Iris pigment epithelial cell (primary cell): ENCODE measurements at places on chromosomes 1 and 21.
A peak's percentile ranks its signal among the peaks of the same experiment; 100 is the strongest.

DNA sequence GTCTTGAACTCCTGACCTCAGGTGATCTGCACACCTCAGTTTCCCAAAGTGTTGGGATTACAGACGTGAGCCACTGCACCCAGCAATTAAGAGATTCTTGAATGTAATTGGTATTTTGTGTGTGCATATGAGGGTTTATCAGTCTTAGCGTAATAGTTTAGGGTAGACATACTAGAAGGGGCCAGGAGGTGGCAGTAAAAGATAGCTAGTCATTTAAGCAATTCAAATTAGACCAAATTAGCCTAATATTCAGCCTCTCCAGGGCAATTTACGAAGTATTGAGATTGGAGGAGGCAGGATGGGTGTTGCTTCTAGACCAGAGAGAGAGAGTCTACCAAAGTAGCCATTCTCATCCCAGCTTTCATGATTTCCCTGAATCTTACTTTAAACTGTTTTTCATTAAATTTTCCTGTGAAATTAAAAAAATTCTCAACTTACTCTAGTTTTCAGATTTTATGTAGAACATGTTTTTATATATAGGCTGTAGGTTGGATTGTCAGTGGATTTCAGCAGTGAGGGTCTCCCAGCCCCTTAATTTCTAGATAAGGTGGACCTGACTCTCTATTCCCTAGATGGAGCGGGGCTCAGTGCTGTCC, 119.7 kb downstream of the HHAT start:
- peak; percentile 59 for DNase-seq

DNA sequence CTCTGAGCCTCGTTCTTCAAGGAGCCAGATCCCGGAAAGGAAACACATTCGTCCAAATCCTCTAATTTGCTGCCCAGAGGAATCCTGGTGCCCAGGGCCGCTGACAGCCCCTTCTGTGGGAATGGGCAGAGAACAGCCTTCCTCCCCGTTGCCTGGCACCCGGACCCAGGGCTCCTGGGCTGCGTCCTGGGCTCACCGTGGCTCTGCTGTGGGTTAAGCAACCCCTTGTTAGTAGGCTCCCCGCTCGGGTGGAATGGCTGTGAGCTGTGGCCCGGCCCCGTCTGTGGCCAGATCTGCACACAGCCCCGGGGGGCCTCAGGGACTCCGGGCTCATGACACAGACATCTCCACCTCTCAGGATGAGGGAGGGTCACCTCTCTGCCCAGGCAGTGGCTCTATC, 122.9 kb upstream of the ARHGEF16 start:
- DNase-seq = no peak

DNA sequence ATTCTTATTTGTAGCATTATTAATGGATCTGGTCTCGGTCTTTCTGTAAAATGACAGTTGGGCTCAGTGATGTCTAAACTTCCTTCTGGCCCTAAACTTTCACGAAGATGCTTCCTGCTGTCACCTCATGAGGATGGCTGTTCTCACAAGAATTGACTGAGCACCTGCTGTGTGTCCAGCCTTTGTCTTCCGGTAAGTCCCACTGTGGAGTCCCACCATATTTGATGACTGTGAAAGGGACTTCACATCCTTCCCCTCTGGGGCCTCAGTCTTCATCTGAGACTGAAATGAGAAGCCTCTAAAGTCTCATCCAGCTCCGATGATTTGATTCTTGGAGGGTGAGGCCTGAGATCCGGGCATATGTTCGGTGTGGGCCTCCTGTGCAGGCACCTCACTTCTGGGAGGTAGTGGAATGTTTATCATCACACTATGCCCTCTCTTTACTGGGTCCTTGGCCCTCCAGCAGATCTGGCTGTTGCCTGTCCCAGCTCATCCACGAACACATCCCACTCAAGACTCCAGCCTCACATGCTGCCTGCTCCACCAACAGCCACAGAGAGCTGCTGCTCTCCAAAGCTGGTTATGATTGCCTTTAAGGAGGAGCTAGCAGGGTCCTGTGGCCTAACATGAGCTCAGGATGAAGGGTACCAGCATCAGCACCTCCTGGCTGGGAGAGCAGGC, 95.8 kb downstream of the KCNN3 start:
- DNase-seq = no peak

DNA sequence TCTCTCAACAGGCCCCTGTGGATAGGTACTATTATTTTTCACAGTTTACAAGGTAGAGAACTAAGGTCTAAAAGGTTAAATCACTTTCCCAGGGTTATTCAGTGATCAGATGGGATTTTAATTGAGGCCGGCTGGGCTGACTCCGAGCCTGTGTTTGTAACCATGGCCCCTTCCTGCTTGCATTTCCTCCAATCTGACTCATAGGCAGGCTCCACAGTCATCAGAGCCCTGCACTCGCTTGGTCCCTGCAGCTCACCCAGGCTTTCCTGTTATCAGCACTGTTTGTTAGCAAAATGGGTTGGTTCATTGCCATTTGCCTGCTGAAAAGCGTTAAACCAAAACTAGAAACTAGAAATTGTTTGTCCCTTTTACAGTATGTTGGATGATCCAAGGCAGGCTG, 41.4 kb upstream of the LMX1A start:
- peak; percentile 79 for DNase-seq

GRCh38 chr1:40645118-40645680, 20.3 kb downstream of the RIMS3 start:
- no peak for DNase-seq

DNA sequence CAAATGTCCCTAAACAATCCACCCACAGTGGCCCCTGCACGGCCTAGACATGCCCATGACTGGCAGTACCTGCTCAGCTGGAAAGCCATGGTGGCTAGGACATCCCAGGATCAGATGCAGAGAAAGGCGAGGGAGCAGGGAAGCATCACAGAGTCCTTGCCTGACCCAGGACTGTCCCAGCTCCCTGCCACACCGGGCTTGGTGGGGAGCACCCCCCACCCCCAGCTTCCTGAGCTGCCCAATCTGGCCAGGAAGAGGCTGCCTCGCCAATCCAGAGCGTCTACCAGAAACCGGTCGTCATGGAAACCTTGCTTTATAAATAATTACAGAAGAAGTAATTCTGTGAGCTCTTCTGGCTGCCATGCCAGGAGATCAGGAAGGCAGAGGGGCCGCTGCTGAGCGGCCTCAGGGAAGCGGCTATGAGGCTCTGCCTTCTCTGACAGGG, 34.8 kb downstream of the ACOT7 start:
- peak; percentile 84 for DNase-seq

DNA sequence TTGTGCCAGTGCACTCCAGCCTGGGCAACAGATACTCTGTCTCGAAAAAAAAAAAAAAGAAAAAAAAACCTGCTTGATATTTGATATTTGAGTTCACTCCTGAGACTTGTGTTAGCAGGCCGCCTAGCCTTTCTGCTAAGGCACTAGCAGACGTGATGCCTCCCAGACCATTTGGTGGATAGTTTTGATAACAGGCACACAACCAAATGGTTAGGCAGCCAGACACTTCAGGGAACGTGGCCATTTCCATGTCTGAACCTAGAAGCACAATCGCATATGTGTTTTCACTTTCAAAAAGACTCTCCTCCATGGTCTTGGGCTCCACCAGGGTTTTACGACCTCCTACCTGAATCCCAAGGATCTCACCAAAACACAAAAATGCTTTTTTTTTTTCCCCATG, 1319.5 kb downstream of the BRINP3 start:
- no peak for DNase-seq

GRCh38 chr1:170203693-170204092, 57.9 kb downstream of the NTMT2 start:
- no peak for DNase-seq

DNA sequence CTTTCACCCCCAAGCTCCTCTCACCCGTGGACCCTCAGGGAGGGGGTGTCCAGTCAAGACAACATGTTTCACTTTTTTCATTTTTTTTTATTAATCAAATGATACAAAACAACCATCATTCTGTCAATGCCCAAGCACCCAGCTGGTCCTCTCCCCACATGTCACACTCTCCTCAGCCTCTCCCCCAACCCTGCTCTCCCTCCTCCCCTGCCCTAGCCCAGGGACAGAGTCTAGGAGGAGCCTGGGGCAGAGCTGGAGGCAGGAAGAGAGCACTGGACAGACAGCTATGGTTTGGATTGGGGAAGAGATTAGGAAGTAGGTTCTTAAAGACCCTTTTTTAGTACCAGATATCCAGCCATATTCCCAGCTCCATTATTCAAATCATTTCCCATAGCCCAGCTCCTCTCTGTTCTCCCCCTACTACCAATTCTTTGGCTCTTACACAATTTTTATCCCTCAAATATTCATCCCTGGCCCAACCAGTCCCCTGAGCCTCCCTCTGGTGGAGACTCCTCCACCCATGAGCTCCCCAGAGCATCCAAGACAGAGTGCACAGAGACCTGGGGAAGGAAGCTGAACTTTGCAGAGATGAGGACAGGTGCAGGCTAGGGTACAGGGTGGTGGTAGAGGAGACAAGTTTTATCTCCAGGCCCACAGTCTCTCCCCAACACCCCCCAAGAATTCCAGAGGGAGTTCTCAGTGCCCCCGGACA, 1.4 kb upstream of the S100A16 start:
- DNase-seq = no peak

DNA sequence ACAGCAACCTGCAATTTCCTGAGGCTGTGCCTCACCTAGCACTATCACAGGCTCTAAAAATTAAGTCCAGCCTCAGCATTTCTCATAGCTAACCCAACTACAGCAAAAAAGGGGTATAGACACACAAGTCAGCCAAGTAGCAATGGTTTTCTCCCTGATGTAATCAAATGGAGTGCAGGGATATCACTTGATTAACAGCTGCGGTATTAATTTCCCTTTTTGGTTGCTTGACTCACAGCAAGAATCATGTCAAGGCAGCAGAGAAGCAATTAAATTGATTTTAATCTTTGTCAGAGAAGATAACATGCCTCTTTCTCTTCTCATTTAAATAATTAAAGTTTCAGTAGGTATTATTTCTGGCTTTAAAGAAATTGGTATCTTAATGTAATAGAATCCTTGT, 278.9 kb downstream of the RWDD3 start:
- no peak for DNase-seq

DNA sequence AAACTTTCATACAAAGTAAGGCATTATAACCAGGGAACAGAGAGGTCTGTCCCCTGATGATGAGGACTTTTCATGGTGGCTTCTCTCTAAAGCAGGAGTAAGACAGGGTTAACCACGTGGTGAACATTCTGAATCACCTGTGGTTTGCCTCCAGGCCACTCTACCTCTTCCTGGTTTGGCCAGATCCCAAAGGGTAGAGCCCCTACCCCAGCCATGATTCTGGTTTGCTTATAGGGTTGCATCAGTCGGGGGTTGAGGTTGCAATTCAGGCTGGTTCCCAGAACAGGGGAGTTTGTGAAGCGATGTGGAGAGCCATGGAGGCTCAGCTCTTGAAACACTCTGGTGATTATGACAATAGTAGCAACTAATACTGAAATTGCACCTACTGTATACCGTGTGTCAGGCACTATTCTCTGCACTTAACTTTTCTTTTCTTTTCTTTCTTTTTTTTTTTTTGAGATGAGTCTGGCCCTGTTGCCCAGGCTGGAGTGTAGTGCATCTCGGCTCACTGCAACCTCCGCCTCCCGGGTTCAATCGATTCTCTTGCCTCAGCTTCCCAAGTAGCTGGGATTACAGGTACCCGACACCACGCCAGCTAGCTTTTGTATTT, 8.3 kb downstream of the CNR2 start:
- no peak for DNase-seq

DNA sequence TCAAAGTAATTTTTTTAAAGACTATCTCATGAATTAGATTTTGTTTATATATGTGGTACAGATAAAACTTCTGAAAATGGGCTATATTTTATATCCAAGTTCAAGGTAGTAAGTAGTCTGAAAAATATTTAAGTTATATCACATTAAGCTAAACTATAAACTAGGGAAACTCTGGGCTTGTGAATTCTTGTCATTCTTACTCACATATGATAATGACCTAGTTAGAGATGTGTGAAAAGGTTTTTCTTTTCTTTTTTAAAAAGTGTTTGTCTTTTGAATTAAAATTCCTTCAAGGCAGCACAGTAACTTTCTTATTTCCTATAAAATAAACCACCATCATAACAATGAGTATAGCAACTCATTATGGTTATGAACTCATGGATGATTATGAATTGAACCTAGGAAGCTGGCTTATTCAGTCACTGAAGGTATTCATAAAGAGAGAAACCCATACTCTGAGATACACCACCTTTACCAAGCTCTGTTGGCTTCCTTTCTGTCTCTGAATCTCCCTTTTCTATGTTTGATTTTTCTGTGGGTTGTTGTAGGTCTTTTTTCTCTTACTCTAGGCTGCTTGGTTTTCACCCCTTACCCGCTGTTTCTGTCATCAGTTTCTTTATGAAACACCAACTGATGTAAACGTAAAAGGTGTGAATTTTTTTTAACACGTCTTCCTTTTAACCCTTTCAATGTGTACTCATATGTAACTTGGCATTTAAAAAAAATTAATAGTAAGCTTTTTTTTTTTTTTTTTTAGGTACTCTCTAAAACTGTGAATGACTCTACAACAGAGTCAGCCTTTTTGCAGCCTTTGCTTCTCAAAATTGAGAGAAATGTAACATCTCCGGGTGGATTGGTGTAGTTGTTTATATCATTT, 25.2 kb downstream of the IL12RB2 start:
- no peak for DNase-seq

- DNase-seq = peak; percentile 13
Measured at GRCh38 chr1:235122348-235122747, 6.3 kb downstream of the TOMM20 start.

DNA sequence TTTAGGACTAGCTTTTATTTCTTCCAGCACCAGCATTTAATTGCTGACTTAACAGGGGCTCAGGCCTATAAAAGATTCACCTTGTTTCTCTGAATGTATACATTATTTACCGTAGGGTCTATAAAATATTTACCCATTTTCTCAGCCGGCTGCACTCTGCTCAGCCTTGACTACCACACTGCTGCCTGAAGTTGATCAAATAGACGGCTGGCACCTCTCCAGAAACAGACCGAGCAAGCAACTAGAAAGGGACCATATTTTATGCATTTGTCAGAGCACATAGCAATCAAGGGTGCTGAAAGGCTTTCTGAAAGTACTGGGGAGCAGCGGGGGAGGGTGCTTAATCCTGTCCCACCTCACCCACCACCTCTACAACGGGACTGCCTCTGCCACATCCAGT, 64.7 kb upstream of the FGGY start:
- DNase-seq = peak; percentile 28

DNA sequence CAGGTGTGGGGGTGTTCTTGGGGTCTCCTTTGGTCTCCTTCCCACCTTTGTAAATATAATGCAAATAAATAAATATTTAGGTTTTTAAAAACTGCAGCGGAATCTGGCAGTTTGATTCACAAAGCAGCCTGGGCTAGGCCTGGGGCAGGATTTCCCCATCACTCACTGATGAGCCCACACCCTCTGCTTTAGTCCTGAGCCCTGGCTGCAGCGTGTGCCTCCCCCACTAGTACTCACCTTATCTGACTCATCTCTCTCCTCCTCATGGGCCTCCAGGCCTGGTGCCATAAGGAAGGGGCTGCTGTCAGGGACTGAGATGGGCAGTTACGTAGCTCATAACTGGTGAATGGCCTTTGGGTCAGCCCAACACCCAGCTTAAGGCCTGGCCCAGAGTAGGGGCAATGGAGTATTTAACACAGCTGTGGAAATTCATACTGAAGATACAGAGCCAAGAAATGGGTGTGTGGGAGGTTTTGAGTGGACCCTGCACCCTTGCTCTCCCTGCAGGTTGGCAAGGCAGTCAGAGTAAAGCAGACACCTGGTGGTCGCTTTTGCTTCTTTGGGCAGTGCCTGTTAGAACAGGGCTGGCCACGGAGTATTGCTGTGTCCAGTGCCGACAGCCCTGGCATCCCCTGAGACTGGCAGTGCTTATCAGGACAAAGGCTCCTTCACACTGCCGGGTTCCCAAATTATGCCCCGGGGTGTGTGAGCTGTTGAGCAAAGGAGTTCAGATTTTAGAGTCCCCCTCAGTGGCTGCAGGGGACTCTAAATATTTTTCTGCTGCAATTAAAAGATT, 39.7 kb downstream of the AZIN2 start:
- peak; percentile 59 for DNase-seq
